Hindlimb muscle (tissue), 1 donor: ENCODE measurements at places on chromosomes 7 and 10. TPM values are rescaled to one million over a fixed set of nuclear protein-coding genes. Genes with fewer than 3 reads are reported as not detected.

COL26A1 gene
- 2.4 TPM for polyA plus RNA-seq

OPN4 gene
- 2.3 TPM for polyA plus RNA-seq

ZNF467 gene
- 9.1 TPM for polyA plus RNA-seq

SPDYE9 gene
- 1.9 TPM for polyA plus RNA-seq

BEND7 gene
- 5.9 TPM for polyA plus RNA-seq

LRGUK gene
- polyA plus RNA-seq = 1.3 TPM

STOX1 gene
- polyA plus RNA-seq = 2.3 TPM

ACTL6B gene
- not detected for polyA plus RNA-seq

EBLN1 gene
- polyA plus RNA-seq = not detected

DNA sequence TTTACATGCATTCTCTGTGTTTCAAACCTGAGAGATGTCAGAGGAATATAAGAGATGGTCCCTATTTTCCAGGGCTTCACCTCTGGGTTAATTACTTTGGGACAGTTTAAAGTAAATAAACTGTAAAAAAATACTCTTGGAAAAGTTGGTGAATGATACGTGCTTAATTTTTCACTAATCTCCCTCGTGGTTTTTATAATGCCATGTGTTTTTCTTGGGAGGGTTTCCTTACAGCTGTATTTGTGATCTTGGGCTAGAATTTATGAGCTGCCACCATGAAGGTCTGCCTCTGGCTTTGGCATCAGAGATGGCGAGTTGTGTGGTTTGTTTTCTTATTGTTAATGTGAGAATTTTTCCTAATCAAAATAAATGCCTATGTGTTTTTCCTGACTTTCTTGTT is 322.5 kb downstream of the AUTS2 start:
- DNase-seq = no peak

GRCh38 chr10:25162391-25162790 is 12.4 kb upstream of the GPR158 start:
- no peak for DNase-seq

DNA sequence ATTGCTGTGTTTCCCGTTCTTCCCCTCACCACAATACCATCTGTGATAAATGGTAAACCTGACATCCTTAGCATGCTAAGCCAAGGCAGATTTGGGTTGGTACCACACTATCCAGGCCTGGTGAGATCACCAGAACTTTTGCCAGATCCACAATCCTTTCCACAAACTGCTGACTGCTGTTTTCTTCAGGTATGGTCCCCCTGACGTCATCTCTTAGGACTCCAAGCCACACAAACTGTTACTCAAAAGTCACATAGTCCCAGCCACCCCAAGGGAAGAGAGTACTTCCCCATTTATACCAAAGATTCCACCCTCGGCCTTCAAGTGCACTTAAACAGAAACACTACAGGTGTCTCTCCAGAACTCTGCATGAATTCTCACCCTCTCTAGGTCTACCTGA is 34.8 kb downstream of the SLC25A13 start:
- DNase-seq = no peak

DNA sequence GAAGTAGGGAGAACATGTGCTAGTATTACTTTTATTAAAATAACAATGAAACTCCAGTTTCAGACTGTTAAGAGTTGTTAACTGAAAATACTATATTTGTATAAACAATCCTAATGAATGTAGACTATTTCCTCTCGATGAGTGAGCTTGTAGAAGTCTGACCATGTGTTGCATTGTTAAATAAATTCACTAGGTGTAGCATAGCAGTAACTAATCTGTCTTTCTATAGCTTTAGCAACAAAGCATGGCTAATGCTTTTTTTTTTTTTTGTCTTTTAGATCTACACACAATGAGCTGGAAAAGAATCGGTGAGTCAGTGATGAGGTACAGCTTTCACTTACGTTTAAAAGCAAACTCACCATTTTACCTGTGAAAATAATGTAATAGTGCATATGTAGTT is 37.1 kb downstream of the MXI1 start:
- no peak for DNase-seq

DNA sequence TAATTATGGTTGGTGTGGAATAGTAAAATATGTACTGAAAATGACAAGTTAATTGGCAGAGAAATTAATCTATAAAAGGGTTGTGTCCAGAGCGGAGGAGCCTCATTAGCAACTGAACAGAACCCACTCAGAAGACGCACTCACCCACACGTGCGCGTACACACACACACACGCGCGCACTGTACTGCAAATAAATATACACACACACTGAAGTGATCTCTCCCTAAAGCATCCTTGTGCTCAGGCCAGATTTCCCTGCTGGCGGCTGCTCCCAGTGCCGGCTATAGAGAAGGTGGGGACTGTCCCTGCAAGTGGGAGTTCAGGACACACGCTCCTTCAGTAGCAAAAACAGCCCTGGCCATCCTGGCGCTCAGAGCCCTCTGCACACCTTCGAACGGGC is 85.2 kb downstream of the CHST15 start:
- peak; percentile 49 for DNase-seq

DNA sequence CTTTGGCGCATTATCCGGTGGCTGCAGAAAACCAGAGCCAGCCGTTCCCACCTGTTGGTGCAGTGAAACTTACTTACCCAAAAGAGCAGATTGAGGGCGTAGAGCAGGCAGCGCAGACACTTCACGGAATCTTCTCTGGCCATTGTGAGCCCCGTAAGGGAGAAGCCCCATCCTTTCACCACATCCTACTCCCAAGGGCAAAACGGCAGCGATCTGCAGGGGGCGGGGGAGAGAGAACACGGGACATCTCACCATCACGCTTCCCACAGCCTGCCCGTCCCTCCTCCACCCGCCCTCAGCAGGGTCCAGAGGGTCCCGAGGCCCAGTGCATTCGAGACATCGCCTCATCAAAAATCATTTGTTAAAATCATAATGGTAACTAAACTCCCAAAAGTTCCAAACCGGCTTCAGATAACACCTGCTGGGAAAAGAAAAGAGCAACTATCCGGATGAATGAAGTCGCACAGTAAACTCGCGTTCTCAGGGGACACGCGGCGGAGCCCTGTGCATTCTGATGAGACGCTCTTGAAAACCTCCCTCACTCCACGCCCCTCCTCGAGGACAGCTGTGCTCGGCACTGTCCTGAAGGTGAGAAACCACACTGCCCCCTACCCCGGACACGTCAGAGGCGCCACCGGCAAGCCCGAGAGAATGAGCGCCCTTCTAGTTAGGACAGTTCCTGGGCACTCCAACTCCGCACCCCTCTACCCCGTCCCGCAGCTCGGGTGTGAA is 1.2 kb downstream of the TSPAN12 start:
- DNase-seq = peak; percentile 31

DNA sequence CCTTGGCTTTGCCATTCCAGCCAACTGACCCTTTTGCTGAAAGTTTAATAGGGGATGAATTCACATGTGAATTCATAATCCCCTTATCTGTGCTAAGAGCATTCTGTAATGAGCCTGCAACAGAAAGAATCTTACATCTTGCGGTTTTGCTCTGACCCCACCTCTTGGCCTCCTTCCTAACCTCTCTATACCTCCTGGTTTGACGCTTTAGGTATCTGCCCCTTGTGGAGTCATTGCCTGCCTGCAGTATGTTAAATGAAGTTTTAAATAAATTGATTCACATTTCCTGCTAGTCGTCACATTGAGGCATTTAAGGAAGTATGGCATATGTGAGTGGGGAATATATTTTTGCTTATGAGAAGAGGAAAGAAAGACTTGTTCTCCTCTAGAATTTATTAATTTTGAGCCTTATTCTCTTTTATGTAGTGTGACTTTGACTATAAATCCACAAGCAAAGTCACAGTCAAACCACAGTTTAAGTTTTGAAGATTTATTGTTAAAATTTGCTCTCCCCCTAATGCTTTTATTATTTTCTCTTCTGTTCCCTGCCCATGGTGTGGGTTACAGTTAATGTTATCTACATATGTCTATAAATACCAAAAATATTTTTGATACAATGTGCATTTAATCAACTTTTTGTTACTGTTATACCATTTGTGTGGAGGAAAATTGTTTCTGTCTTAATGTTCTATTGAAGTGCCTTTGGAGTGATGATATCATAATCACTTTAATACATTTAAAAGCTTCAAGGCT is 60.9 kb downstream of the LRMDA start:
- DNase-seq = no peak

GRCh38 chr10:71419750-71420149 is 23.0 kb downstream of the CDH23 start:
- no peak for DNase-seq

GRCh38 chr7:44802418-44803025 is 6.0 kb downstream of the PPIA start:
- no peak for DNase-seq

GRCh38 chr7:119761776-119762175 is 511.2 kb upstream of the KCND2 start:
- no peak for DNase-seq

- DNase-seq = no peak
These were observed 3.4 kb downstream of the TNRC18 start for GRCh38 chr7:5420067-5420880.

DNA sequence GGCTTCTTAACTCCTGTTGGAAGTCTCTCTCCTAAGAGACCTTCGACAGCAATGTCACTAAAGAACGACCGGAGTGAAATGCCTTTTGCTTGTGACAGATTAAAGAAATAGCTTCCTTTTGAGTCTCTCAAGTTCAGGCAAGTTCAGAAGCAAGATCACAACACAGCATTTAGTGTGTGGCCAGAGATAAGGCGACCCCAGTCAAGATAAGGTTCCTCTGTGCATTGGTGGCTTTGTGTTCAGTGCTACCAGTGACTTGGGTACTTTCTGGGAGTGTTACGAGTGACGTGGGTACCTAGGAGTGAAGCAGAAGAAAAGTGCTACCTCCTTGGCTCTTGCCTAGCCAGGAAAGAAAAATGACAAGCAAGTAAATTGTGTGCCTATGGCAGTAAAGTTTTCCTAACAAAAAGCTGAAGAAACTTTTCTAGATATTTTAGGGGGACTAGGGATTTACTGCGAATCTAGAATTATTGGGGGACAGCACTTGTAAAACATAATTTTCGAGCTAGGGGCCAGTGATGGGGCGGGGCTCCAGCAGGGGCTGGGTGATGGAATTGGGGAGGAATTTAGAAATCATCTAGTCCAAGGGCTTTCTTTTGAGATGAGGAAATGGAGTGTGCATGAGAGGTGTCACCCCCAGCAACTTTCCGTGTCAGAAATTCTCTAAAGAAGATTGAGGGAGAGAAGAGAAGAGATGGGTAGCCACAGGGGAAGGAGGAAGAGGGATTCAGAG is 191.9 kb upstream of the LYZL2 start:
- no peak for DNase-seq

DNA sequence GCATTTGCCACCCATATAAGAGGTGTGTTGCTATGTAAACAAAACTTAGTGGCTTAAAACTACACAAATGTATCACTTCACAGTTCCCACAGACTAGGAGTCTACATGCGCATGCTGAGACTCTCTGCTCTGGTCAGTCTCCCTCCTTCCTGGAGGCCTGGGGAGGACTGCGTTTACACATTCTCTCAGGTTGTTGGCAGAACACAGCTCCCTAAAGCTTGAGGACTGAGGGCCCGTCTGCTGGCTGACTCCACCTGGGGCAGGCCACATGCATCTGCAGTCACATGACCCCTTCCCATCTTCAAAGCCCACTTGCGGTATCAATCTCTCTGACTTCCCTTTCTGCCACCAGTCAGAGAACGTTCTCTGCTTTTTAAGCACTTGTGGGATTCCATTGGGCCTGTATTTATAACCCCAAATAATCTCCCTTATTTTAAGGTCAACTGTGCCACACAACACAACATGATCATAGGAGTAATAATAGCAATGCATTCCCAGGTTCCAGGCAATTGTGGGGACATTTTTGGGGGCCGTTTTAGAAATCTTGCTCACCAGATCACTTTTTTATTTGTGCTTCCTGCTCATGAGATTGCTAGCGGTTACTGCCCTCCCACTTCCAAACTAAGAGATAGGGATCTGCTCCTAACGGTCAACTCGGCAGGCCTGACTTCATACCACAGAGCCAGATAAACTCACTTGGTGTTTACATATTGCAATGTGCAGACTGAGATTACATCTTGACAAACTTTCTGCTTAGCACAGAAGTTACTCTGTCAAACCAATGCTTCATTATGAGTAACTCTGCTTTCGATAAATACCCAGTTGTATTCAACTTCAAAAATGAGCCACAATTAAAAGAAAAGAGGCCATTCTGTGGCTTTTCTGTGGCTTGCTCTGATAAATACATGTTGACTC is 96.3 kb downstream of the ALOX5 start:
- DNase-seq = no peak

GRCh38 chr10:404991-405390 is 269.7 kb downstream of the ZMYND11 start:
- no peak for DNase-seq

DNA sequence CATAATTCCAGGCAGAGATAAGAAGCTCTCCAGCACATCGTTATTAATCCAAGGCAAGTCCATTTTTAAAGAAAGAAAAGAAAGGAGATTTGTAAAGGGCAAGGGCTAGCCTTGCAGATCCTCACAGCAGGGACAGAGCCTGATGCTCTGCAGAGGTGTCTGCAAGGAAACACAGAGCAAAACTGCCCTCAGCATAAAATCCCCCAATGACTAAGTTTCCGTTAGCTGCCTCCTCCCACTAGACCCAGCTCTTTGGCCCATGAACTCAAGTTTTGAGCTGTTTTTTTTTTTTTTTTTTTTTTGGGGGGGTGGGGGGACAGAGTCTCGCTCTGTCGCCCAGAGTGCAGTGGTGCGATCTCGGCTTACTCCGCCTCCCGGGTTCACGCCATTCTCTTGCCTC is 300.7 kb downstream of the MTERF1 start:
- no peak for DNase-seq

GRCh38 chr10:77131214-77131613 is 506.4 kb downstream of the KCNMA1 start:
- DNase-seq = no peak

DNA sequence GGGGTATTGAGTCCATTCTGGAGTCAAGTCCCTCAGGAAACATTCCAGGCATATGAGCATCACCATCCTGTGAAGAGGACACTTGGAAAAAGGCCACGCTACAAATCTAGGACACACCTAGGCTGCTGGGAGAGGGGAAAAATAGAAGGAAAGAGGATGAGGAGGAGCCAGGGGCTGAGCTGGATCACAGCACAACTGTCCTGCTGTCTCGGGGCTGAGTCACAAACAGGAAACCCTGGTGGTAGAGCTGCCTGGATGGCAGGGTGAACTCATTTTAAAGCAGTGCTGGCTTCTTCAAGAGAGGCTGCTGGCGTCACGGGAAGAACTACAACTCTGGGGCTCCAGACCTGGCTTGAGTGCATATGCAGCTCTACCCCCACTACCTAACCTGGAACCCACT is 151.5 kb downstream of the RNF216 start:
- DNase-seq = no peak

- DNase-seq = no peak
These were observed 243.9 kb downstream of the SNX13 start for GRCh38 chr7:17696422-17696821.

- no peak for DNase-seq
These were observed 54.6 kb upstream of the ZNF32 start for GRCh38 chr10:43703286-43703685.

DNA sequence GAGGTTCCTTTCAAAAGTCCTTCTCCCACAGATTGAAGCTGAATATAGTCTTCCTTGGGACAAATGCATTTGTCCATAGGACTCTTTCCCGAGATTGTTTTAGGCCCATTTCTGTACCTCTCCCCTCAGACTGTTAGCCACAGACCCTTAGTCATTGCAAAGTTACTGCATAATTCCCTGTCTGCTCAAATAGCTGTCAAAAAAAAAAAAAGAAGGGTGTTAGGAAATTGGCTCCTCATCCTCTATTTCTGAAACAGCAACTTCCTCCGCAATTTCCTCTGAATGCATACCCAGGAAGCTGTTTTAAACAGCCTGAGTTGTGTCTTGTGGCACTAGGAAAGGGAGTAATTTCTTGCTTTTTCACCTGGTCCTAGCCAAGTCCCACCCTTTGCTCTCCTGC is 5.4 kb downstream of the LRRC4 start:
- no peak for DNase-seq

- peak; percentile 33 for DNase-seq
These were observed 62.6 kb downstream of the ADK start for GRCh38 chr10:74213571-74214162.
